ENCODE measurements at places on chromosomes 11 and 22. TPM values are rescaled to one million over a fixed set of nuclear protein-coding genes. Genes with fewer than 3 reads are reported as not detected.

The FAM76B gene
- 17.6 TPM for total RNA-seq

The OR8D1 gene
- not detected for total RNA-seq

The C22orf31 gene
- not detected for total RNA-seq

The IFTAP gene
- 37.5 TPM for total RNA-seq

The DUSP8 gene
- 0.85 TPM for total RNA-seq

The CECR2 gene
- total RNA-seq = 0.19 TPM

The IFITM5 gene
- total RNA-seq = not detected

All from endothelial cell of coronary artery (primary cell).